ENCODE measurements at places on chromosomes 1 and 21. TPM values are rescaled to one million over a fixed set of nuclear protein-coding genes. Genes with fewer than 3 reads are reported as not detected.

GRCh38 chr1:10667861-10668761 is 128.3 kb downstream of the CASZ1 start:
- DNase-seq: no peak

DNA sequence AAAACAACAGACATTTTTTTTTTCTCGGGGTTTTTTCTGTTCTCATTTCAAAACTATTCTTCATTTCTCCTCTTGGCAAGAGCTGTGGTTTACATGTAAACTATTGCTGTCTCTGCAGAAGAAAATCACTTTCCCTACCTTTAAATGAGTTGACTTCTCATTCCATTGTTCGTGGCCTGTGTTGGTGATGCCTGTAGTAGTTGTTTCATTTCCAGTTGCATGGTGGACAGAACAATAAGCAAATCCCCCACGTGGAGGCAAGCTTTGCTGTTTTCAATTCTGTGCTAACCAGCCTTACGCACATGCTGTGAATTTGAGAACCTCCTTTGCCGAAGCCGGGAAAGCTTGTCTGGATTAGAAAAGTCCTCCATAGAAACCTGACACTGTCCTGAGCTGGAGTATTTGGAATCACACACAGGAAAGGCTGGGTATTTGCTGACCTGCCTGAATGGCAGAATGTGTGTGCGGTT is 26.2 kb upstream of the MAP3K7CL start:
- DNase-seq: peak; percentile 17

Gene CHIT1
- total RNA-seq: not detected

DNA sequence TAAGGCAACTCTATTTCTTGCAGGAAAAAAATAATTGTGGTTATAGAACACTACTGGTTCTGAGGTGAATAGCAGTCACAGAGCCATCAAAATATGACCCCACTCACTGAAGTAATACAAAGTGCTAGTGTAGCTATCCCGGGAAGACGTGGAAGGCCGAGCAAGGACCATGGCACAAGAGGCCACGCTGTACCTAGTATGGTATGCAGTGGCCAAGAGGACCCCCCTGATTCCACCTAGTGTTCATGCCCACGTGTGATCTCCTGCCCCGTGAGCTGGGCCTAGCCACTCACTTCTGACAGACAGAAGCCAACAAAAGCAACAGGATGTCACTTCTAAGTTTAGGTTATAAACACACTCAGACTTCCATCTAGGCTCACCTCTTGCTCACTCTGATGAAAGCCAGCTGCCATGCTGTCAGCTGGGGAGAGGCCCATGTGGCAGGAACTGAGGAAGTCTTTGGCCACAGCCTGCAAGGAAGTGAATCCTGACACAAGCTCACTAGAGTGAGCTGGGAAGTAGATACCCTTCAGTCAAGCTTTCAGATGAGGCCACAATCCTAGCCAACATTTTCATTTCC is 21.7 kb upstream of the LSS start:
- peak; percentile 65 for DNase-seq

GRCh38 chr1:19006000-19006399 is 49.5 kb upstream of the IFFO2 start:
- DNase-seq: no peak

DNA sequence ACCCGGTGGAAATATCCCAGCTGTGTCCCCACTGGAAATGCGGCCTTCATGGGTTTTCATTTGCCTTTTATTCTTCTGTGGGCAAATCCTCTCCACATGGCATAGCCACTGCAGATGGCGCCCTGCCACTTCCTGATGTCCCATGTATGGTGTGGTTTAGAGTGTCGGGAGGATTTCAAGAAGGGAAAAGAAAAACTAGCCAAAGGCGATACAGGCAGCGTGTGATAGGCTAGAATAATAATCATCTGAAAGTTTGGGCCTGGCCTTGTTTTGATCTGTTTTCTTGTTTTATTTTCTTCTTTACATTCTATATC is 123.6 kb downstream of the PEX14 start:
- DNase-seq: no peak

DNA sequence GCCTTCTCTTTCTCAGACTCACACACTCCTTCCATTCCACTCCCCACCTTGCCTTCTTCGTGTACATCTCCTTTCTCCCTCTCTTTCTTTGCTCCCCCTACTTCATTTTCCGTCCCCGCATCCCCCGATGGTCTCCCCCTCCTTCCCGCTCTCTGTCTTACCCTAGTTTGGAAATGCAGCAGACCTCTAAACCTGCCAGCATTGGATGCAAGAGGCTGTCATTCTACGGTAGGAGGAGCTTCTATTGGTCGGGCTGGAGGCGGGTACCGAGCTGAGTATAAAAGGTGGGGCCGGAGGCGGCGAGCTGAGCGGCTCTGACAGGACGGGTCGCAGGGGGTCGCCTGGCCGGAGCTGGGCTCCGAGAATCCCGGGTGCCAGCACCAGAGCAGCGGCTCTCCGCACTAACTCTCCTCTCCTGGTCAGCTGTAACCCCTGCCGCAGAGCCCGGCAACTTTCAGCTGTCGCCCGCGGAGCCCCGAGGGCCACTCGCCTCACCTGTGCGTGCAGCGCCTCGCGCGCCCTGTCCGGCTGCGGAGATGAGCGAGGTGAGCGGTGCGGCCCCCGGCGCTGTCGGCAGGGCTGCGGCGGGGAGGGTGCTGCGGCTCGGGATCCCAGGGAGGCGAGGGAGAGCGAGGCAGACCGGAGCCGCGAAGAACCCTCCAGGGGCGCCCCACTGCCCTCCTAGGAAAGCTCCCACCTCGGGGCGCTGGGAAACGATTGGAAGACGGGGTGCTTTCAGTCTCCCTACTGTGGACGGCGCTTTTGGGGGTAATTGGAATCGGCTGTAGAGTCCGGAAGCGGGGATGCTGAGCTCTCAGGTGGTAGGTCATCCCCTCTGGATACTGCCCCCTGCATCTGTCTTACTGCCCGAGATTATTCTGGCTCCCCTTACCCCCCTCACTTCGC is at the start of gene PCP4L1:
Gene PCP4L1 (plus strand): TSS at position 307 of the 906 bp plus-strand sequence. CDS start 230 bp downstream, at position 537.
- DNase-seq: no peak

GRCh38 chr1:74780594-74780993 is 47.6 kb downstream of the TYW3 start:
- no peak for DNase-seq

DNA sequence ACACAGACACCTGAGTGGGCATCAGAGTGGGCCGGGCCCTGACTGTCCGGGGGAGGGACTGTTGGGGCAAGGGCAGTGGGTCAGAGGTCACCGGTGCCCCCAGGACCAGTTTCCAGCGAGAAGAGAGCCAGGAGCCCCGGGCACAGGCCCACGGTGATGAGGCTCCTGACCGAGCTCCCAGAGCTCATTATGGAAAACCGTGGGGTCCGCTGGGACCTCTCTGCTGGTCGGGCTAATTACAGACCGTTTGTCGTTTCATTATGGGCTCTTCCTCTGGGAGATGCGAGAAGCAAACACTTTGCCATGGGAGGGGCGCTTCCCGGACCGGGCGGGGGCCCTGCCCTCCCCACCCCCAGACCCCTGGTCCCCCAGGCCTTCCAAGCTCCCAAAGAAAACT is 12.0 kb upstream of the TTLL10 start:
- DNase-seq: no peak

- no peak for DNase-seq
Observed at GRCh38 chr1:47507881-47508701, 70.2 kb downstream of the FOXD2 start.

DNA sequence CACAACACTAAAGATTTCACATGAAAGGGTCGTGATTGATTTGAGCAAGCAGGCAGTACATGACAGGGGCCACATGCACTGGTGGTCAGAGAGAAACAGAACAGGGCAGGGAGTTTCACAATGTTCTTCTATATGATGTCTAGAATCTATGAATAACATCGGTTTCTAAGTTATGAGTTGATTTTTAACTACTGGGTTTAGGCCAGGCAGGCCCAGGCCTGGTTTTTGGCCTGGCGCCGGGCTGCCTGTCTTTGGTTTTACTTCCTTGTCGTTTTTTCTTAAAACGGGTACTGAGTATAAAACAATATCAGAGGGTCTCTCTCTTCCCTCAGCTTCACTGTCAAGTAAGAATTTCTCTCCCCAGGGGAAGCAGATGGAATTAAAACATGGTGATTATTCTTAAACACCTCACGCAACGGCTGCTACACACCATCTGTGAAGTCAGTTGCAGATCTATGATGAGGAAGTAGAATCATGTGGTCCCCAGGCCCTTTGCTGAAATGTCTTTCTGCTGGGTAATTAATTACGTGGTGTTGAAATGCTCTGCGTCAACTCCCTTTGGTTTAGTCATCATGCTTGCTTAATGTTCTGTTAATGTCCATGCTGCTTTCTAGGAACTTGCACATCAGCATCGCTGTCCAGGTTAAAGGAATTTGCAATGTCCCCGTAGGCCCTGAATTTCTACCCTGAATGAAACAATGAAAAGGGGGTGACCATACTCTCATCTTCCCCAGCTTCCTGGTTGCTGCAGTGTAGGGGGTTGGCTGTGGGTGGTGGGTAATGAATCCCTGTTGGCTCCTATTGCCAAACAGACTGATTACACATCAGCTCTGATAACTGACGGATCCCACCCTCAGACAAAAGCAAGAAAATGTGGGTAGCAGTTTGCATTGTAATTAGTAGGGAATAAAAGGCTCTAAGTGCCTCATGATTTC is 70.3 kb downstream of the SERINC2 start:
- DNase-seq: peak; percentile 47

DNA sequence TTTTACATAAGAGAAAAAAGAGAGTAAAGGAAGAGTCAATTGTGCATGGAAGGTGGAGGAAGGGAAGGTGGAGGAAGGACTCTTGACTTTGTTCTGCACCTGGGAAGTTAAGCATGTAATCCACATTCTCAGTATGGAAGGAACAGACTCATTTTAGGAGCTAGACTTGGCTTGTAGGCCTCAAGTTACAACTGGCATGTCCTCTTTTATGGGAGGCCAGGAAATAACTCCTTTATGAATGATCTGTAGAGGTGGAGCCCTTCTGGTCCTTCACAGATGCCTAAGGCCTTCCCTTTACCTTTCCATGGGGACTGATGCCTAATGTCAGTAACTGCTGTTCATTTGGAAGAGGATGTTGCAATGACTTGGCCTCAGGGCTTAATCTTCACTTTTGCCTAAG is 29.4 kb upstream of the CCSAP start:
- no peak for DNase-seq

Gene GPR61
- total RNA-seq: not detected

DNA sequence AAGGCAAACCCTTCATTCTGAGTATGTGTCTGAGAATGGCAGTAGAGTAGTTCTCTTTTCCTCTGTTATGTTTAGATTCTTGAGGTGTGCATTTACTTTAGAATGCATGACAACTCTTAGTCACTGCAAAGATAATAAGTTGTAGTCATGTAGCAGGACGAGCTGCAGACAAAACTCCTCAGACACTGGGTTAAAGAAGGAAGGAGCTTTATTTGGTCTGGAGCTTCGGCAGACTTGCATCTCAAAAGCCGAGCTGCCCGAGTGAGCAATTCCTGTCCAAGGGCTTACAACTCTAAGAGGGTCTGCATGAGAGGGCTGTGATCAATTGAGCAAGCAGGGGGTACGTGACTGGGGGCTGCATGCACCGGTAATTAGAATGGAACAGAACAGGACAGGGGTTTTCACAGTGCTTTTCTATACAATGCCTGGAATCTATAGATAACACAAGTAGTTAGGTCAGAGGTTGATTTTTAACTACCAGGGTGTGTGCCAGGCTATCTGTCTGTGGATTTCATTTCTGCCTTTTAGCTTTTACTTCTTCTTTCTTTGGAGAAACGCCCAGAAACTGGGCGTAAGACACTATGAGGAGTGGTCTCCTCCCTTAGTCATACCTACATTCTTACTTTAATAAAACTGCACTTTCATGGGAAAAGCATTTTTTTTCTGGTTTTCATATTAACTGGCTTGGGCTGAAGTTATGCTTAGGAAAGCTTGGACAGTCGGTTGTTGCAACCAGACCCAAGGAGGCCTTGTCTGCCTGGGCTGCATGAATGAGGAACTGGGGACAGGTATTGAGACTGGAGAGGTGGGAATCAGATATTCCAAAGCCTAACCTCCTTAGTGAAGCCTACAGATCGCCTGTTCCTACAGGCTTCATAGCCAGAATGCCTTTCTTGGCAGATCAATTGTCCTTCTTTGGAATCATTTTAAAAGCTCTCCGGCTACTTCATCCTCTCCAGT is 115.1 kb downstream of the RHOU start:
- DNase-seq: no peak

DNA sequence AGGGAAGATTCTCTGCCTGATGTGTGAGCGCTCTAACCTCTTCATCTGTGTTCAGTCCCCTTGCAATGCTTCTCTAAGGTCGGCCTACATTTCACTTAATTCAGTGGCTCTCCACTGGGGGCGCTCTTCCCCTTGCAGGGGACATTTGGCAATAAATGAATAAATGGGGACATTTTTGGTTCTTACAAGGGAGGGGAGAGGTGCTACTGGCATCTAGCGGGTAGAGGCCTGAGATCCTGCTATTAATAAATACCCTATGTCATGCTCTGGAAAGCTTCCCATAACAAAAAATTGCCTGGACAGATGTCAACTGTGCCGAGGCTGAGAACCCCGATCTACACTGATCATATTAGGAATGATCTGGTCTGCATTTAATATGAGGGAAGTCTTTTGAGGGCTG is 25.9 kb upstream of the DNAJC11 start:
- no peak for DNase-seq

- DNase-seq: no peak
Observed at GRCh38 chr1:230274254-230274653, 151.9 kb downstream of the PGBD5 start.

DNA sequence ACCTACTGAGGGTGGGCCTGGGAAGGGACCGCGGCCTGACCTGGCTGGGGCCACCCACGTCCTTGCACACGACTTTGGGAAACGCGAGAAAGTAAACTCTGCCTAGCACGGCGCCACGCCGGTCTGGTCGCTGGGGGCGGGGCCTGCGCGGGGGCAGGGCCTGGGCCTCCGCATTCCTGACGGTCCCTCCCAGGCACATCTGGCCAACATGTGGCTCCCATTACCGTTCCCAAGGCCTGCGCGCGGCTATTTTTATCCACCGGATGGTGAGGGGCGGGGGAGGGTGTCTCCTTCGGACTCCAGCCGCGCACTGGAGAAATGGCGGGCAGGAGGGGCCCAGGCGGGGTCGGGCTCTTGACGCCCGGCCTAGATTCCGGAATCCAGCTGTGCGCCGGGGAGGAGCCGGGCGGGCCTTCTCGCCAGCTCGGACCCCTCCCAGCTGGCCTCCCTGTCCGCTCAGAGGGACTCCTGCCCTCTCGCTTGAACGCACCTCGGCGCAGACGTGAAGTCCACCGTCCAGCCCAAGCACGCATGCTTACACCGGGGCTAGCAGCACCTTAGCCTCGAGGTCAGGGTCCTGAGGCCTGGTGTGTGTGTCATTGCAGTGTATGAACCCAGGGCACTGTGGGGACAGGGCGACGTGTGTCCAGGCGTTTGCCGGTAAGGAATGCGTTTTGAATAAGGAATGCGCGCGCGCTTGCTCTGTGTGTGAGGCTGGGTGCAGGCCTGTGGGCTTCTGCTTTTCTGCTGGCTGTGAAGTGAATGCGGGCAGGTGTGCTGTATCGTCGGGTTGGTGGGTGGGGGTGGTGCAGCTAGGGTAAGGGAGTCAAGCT is 2.1 kb downstream of the EVA1B start:
- peak; percentile 60 for DNase-seq

- no peak for DNase-seq
Observed at GRCh38 chr1:221408117-221408803, 333.6 kb downstream of the DUSP10 start.

GRCh38 chr1:231796141-231796540 is 169.6 kb downstream of the DISC1 start:
- DNase-seq: no peak

Gene LCE1E
- not detected for total RNA-seq

Measured in gastrocnemius medialis (tissue), 4 donors.